T-cell (primary cell): ENCODE measurements at places on chromosomes 4 and X.

DNA sequence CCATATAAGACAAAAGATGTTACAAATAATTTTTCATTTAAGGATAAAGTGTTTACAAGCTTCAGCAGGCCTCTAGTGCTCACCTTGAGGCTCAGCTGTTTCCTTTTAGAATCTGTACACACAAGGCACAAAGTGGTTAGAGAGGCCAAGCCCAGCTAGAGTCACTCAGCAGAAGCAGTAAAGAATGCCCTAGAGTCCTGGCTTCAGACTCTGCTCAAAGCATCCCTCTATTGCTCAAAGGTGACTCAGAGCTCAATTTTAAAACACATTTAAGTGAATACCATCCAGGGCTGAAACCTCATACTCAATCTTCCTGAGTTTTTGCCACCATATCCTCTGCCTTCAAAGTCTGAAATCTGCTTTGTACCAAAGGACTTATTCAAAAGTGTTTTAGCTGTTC is 22.6 kb upstream of the PHF8 start:
- no peak for DNase-seq

- no peak for DNase-seq
These were observed 43.1 kb downstream of the ATG4A start for GRCh38 chrX:108134724-108135123.

DNA sequence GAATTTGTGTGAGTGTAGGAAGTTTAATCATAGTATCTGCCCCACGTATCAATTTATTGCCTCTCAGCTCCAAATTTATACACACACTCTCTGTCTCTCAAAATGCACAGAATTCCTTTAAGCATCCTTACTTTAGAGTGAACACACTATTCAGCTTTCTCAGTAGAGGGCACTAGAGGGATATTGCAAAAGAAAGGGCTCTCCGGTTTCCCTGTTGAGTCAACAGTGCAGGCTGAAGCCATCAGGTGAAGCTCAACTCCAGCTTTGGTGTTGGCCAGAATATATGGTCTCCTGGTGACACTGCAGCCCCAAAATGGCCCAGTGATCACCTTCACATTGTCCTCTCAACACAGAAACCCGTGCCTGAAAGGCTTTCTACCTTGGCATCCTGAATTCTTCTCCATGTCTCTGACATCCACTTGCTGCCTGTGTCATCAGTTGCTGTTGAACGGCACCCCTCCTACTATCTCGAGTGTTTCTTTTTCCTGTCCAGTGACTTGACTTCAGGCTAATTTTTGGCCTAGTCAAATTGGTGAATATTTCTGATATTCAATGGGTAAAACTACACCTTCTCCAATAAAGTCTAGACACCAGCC is 670.5 kb downstream of the GABRG1 start:
- no peak for DNase-seq

DNA sequence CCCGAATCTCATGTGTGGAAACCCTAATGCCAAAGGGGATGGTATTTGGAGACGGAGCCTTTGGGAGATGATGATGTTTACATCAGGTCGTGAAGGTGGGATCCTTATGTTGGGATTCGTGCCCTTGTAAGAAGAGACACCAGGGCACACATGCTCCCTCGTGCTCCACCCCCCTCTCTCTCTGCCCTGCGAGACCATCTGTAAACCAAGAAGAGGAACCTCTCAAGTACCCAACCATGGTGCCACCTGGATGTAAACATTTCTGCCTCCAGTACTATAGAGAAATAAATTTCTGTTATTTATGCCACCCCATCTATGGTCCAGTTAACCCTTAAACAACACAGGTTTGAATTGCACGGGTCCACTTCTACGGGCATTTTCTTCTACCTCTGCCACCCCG is 179.4 kb downstream of the DHRSX start:
- no peak for DNase-seq

- no peak for DNase-seq
These were observed 26.0 kb upstream of the SETD7 start for GRCh38 chr4:139582044-139582443.

- DNase-seq: no peak
These were observed 86.7 kb upstream of the MAGEA4 start for GRCh38 chrX:151825925-151826485.

GRCh38 chr4:99457270-99457669 is 22.1 kb upstream of the ADH7 start:
- no peak for DNase-seq

DNA sequence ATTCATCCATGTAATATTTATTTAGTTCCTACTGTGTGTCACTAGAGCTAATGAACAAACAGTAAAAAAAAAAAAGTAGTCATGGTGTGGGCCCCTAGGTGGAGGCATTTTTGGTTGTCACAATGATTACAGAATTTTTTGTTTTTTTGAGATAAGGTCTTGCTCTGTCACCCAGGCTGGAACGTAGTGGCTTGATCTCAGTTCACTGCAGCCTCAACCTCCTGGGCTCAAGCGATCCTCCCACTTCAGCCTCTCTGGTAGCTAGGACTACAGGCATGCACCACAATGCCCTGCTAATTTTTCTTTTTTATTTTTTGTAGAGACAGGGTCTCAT is 22.0 kb downstream of the DNAAF6 start:
- DNase-seq: no peak

DNA sequence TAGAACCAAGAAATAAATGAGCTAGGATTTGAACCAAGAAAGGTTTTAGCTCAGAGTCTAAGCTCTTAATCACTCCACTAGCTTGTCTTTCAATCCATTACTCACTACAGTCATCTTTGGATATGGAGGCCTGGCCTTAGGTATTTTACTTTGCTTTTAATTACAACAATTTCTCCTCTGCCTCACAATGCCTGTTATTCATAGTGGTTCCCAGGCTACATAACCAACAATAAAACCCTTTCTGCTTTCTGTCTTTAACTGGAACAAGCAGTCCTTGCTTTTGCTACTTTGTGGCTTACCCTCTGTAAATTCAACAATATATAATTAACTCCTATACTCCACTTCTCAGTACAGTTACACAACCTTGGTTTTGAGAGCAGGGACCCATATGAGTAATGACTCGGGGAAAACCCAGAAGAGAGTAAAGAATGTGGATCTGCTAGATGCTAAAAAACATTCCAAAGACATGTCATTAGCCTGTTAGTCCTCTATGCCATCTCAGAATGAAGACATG is 94.7 kb upstream of the NAP1L5 start:
- no peak for DNase-seq

DNA sequence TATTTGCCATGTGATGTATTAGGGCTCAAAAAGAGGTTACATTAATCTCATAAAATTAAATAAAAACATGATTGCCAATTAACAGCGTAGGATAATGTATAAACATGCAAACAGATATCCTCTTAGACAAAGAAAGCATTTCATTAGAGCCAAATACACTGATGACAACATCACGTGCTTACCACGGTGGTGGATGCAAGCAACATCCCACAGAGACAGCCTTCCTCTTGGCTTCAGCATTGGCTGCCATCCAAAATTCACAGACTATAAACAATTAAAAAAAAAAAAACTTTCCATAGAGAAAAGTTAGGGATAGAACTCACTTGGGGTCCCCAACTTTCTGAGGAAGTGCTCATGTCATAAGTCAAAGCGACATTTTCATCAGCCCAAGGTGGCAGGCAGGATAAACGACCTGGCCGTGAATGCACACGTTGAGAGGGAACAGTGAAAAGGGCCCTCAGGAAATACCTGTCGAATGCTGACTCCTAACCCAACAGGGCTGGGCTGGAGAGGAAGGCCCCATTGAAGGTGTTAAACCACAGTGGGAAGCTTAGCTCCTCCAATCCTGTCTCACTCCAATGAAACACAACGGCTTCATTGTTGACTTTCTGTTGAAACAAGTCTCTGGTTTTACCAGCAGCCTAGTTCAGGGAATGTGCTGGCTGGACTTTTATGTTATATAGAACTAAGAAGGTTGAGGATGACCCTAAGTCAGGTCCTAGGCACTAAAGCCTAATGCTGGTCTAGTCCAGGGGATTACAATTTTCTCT is 48.4 kb downstream of the IDS start:
- no peak for DNase-seq
